Activated CD4-positive, alpha-beta memory T cell treated with anti-CD3 and anti-CD28 coated beads, Interleukin-2, amount 10 ng/mL, durations not matched to agents 7 days and 5 days (primary cell): ENCODE measurements at places on chromosomes 1 and 21.

GRCh38 chr1:24600551-24600950, 42.6 kb upstream of the SRRM1 start:
- no peak for DNase-seq

- no peak for DNase-seq
Observed at GRCh38 chr21:29205988-29206387, 75.5 kb downstream of the MAP3K7CL start.

- DNase-seq: no peak
Observed at GRCh38 chr1:82867781-82868180, 1067.0 kb downstream of the ADGRL2 start.

DNA sequence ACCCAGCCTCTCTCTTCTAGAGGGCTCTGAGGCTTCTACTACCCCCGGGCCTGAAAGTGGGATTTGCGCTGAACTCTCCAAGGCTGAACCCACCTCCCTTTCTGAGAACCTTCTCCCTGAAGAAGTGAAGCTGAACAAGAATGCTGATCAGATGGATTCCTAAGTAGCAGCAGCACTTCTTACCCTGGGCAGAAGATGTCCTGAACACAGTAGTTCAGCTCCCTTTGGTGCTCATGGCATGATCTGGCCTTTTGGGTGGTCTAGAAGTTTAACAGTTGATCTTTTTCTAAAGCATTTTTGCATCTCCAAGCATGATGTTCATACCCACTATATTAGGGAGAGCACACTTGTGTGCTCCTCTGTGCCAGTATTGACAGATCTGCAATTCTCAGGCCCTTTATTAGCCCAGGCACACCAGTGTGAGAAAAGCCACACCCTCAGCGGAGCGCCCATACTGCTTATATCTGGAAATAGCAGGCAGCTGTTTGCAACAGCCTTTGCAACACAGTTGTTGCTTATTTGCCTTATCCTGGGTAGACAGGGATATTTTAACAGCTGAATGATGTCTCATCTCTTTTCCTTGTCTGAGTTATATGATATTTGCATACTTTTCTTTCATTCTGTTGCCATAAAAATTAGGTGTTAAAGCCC, 34.2 kb downstream of the CNN3 start:
- no peak for DNase-seq

DNA sequence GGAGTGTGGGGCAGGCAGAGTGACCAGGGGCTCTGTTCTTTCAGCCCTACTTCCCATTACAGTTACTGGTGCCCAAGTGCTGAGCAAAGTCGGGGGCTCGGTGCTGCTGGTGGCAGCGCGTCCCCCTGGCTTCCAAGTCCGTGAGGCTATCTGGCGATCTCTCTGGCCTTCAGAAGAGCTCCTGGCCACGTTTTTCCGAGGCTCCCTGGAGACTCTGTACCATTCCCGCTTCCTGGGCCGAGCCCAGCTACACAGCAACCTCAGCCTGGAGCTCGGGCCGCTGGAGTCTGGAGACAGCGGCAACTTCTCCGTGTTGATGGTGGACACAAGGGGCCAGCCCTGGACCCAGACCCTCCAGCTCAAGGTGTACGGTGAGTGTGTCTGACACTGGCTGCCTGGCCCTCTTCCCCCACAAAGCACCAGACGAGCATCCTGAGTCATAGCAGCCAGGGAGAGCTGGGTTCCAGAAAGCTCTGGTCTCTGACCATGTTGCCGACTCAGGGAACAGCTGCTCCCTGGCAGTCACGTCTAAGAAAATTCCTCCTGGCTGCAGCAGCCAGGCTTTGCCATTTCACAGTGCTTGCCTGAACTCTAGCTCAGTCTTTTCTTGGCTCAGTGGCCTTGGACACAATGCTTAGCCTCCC, 3.3 kb downstream of the SLAMF8 start:
- no peak for DNase-seq

DNA sequence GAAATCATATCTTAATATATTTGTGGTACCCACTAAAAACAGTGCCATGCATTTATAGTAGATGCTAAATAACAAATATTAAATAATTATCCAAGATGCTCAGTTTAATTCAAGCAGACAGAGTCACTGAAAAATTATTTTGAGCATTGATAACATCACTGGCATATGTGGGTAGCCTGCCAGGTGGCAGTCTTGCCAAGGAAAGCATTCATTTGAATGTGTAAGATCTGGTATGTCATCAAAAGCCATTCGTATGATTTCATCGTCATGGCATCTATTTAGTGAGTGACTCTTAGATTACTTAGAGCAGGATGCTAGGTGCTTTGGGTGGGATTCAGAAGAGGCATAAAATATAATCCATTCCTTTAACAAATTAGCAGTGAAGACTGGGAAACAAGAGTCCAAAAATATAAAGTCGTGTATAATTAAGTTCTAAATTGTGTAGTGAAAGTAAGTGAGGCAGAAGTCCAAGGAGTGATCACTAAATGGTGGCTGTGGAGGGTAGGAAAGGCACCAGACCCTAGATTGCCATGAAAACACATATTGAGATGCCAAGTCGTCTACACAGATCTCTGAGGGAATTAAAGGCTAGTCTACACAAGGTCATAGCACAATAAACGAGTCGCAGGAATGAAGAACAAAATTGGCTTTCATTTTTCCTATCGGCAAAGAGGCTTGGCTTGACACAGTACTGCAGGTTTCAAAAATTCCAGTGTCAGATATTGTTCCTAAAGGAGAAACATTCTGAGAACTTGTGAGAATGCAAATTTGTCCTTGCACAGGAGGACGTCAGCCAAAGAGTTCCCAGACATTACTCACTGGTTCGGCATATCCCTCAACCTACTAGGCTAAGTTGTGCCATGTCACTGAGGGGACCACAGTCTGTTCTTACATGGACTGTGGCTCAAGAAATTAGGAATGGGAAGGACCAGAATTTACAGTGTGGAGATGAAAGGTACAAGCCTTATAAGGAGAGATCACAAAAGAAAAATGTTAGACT, 130.8 kb downstream of the LYPLAL1 start:
- DNase-seq: no peak

DNA sequence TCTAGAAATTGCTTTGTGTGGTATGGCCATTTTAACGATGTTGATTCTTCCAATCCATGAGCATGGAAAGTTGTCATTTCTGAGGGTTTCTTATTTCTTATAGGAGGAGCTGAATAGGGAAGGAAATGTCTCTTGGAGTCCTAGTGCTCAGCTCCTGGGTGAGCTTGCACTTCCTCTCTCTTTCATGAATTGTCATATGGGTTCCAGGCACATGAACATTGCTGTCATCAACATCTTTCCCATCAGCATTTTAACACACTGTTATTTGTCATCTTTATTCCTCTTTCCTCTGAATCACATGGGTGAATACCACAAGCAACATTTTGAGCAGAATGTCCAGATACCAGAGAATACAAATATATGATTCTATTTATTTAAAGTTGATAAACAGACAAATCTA, 23.4 kb downstream of the SLAMF6 start:
- DNase-seq: no peak

DNA sequence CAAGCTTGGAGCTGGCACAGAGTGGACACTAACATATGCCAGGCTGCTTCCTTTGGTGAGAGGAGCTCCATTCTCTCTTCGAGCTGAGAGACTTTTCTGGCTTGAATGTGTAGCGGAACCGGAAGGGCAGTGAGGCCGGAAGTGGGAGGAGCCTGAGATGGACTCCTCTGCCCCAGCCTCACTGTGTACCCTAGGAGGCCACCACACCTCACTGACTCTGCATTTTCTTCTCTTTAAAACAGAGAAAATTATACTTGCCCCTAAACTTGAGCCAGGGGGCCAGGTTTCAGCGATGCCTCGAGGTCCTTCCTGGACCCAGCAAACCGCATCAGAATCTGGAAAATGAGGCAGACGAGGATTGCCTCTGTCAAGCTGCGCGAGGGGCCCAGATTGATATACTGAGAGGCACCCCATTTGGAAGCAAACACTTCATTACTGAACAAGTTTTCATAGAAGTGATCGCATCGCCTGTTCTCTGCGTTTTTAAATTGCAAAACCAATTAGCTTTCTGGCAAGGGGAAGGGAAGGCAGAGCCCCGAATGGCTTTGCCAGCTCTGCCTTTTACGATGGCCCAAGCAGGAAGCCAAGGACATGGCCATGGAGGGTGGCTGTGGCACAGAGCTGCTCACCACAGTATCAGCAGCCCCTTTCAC, 708.1 kb downstream of the PTPRU start:
- DNase-seq: no peak

GRCh38 chr1:11788549-11789053, 17.2 kb downstream of the MTHFR start:
- DNase-seq: no peak

GRCh38 chr1:236175642-236176336, 33.5 kb downstream of the GPR137B start:
- no peak for DNase-seq

DNA sequence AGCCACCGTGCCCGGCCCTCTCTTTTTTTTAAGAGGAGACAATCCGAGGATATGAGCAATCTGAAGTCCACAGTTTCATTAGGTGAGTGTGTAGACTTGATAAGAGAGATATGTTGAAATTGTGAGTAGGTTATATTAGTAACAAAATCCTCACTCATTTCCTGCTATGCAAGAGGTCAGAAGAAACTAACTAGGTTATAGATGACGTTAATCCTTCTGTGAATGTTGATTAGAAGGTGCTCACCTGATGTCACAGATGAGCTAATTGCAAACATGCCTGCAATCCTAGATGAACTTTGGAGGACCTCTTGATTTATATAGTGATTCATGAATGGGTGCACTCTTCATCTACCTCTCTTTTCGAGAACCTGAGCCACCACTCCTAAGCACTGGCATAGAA, 29.3 kb downstream of the NTMT2 start:
- no peak for DNase-seq

GRCh38 chr1:222126052-222126451, 384.2 kb upstream of the DUSP10 start:
- no peak for DNase-seq

DNA sequence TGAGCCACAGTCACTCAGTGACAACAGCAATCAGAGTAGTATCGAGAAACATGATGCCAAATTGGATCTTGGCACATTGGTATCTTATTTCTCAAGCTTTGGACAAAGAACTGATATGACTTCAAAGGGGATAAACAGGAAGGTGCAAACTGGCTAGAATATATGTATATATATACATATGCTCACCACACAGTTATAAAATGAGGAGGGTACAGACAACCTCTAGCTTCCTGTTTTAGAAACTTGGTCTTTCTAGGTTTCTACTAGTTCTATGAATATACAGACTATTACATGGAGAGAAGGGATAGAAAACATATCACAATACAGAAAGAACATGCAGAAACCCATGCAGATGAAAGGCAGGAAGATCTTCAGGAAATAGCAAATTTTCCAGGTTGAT, 292.1 kb upstream of the SNX7 start:
- no peak for DNase-seq

GRCh38 chr1:195886000-195886399, 722.2 kb downstream of the KCNT2 start:
- DNase-seq: no peak

GRCh38 chr1:156319664-156320063, 18.4 kb downstream of the CCT3 start:
- DNase-seq: peak; percentile 27

GRCh38 chr1:107557095-107557494, 407.9 kb downstream of the VAV3 start:
- DNase-seq: no peak

- DNase-seq: no peak
Observed at GRCh38 chr1:20931930-20932436, 144.9 kb upstream of the HP1BP3 start.

- DNase-seq: no peak
Observed at GRCh38 chr21:26877018-26877417, 31.8 kb upstream of the ADAMTS1 start.

- peak; percentile 54 for DNase-seq
Observed at GRCh38 chr1:9181990-9182783, 52.4 kb upstream of the H6PD start.

DNA sequence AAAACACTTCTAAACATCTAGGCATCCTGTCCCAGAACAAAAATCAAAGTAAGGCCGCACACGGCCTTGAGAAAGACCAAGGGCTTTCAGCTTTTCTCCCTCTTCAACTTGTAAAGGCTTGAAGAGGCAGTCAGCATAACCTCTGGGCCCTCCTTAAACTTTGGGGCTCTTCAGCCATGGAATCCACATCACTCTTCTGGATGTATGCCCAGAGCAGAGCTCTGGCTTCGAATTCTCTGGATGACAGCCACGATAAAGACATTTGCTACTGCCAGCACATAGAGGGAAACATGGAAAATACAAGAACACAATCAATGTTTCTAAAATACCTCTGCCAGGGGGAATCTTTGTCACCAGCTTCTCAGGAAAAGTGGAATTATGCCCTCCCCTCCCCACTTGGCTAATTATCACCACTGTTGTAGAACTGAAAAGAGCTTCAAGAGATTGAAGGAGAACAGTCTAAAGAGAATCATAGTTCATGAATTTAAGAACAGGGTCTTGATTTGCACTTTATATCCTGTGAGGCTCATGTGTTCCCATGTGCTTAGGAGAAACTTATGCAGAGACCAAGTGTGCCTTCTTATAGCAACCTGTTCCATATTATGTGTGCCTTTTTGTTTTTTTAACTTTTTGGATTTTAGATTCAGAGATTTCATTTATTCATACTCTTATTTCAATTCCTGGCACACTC, 39.0 kb upstream of the DPT start:
- no peak for DNase-seq

DNA sequence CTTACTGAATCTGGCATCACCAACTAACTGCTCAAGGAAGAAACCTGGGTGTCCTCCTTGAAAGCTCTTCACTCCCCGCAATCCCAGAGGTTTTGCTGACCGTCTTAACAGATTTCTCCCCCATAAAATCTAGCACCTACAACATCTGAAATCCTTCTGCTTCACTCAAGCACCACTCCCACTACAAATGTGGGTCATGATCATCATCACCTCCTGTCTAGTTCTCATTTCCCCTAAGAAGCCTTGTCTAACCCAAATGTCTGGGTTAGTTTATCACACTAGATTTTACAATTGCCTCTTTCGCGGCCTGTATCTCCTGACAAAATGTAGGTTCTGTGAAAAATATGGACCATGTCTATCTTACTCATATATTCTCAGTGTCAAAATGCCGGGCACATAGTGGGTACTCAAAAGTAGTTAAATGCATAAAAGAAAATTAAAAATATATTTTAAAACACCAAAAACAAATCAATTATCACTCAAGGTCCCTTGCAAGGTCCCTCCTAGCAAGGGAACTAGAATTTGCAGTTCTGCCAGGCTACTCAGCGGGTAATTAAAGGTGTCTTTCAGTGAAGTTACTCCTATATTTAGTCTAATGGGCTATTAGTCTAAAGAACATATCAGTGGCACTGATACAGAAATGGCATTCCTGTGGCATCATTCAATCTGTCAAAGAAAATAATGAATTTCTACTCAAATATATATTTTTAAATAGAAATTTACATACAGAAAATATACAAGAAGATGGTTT, 19.6 kb downstream of the C21orf91 start:
- no peak for DNase-seq

- DNase-seq: no peak
Observed at GRCh38 chr1:115544131-115544530, 97.6 kb upstream of the VANGL1 start.
